ENCODE measurements at places on chromosomes 3 and 15. TPM values are rescaled to one million over a fixed set of nuclear protein-coding genes. Genes with fewer than 3 reads are reported as not detected.
A peak's percentile ranks its signal among the peaks of the same experiment; 100 is the strongest.

DNA sequence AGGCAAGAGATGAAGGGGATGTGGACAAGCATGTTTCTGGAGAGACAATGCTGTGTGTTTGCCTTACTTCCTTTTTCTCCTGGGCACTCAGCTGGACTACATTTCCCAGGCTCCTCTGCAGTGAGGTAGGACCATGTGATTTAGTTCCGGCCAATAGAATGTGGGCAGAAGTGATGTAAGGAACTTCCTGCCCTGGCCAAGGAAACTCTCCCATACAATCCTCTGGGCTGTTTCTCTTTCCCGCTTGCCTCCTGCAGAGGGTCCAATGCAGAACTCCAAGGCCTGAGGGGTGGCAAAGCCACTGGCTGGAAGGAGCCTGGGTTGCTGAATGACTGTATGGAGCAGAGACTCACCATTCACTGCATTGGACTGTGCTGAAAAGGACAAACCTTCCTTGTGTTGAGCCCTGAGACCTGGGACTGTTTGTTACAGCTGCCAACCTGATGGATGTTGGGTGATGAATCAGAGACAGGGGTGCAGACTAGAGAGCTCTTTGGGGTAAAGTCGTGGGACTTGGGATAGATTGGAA, 82.7 kb upstream of the SLC6A6 start:
- no peak for DNase-seq

GRCh38 chr15:80171787-80172186, 19.0 kb downstream of the FAH start:
- no peak for DNase-seq

GRCh38 chr3:128343287-128344051, 123.2 kb downstream of the DNAJB8 start:
- DNase-seq, result peak; percentile 77

DNA sequence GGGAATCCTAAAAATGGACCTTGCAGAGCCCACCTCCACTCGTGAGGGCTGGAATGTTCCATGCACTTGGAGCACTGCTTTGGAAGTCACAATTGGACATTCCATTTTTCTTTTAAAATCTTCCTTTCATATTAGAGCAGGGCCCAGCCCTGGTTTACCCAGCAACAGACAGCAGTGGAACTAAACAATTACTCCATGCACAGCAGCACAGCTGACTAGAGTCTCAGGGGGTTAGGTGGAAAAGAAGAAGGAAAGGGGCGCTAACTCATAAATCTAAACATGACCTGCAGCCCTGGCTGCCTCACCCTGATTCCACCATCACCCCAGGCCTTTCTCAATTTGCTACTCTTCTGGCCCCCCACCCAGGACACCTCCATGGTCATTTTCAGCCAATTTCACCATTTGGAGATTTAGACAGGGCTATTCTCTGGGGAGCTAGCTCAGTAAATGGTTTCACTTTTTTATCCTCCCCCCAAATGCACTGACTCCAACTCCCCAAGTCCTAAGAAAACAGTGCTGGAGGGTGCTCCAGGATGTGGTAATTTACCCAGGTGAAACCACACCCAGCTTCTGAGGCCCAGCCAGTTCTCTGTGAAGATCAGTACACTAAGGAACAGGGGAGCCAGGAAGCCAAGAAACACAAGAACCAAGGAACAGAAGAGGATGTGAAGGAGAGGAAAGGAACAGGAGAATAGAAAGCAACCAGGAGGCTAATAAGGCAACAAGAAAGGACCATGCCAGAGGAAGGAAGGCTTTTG, 1.6 kb upstream of the LRRC31 start:
- DNase-seq, result no peak

DNA sequence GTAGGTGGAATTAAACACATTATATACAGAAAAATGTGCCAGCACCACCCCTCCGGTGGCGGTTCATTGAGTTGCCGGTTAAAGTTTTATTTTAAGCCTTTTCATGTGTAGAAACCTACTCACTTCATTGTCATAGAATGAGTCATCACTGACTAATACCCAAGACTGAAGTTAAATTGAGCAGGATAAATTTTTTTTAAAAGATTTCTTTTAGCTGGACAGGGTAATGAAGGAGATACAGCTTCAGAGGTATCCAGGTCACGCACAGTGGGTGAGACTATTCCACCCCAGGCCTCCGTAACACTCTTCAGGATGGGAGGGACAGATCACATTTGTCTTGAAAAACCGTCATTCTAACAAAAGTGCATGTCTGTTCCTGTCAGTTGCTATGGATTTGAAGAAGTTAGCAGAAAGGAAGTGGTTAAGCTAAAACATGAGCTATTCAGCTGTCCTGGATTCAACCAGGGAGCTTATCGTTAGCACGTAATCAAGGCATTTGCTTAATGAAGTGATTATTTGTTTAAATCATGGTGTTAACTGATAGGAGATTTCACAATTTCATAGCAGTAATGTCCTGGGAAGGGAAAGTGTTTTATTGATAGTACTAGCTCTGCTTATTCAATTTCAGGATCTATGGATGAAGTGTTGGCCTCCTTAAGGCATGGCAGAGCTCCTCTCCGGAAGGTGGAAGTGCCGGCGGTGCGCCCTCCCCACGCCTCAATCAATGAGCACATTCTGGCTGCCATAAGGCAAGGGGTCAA, 23.4 kb downstream of the WHAMM start:
- DNase-seq, result no peak

GRCh38 chr15:96720251-96720650, 389.8 kb downstream of the NR2F2 start:
- DNase-seq, result peak; percentile 5

GRCh38 chr15:98413933-98414546, 234.3 kb upstream of the IGF1R start:
- no peak for DNase-seq

DNA sequence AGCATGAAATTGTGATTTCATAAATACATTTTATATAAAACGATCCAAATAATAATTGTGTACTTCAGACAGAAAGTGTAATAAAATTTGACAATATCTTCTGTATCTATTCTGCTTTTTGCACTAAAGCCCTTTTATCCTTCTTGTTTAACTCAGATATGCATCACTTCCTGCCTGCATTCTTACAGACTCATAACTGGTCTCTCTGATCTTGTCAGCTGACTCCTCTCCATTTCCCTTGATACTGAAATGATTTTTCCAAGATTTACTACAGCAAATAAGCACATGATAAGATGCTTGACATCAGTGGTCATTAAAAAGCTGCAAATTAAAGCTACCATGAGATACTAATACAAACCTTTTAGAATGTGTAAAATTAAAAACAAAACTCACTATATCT, 25.3 kb upstream of the SI start:
- no peak for DNase-seq

DNA sequence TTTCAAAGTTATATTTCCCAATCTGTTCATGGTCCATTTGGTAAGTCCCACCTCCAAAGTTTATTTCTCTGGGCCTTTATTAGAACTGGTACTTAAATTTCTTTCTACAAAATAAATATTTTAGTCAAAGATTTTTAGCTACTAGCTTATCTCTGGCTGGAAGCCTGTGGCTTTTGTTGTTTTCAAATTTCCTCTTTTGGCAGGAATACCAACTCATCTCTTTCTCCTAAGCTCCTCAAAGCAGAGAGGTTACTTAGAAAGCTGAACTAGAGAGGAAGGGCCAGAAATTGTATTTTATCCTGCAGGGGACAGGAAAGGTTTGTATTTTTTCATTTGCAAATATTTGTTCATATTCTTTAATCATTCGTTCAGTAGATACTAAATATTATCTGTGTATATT, 227.8 kb downstream of the TBL1XR1 start:
- DNase-seq, result no peak

The NOX5 gene
- 0.26 TPM for total RNA-seq

Measured in body of pancreas (tissue), 4 donors.